Activated CD4-positive, CD25-positive, alpha-beta regulatory T cell treated with anti-CD3 and anti-CD28 coated beads, Interleukin-2, amount 50 U/mL, for 24 hours (primary cell): ENCODE measurements at places on chromosomes 7 and 10.

DNA sequence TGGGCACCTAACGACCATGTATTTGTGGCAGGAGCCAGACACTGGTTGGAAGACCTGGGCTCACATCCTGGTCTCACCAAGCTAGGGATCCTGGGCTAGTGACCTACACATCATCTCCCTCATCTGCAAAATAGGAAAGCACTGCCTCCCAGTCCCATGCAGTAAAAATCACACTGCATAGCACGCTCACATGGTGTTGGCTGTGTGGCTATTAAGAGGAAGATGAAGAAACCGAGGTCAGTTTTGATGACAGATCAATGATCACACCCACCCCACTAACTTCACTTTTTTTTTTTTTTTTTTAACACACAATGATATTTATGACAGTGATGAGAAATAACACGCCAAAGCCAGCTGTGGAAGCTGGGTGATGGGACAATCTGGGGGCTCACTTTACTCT, 146.5 kb downstream of the RNF216 start:
- no peak for ATAC-seq

DNA sequence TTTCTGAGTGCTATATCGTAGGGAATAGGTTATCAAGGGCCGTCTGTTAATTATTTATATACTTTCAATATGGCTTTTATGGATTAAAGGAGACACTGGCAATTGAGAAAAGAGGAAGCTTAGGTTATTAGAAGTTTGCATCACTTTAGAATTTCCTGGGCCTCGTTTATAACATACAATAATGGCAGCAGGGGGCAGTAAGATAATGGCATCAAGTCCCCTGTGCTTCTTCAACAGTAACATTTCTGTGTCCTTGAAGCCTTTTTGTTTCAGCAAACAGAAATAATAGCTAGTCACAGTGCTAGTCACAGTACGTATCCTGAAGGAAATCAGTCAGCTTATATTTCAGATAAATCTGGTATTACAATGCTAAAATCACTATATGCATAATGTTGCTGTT, 41.9 kb downstream of the SPAM1 start:
- ATAC-seq = no peak

DNA sequence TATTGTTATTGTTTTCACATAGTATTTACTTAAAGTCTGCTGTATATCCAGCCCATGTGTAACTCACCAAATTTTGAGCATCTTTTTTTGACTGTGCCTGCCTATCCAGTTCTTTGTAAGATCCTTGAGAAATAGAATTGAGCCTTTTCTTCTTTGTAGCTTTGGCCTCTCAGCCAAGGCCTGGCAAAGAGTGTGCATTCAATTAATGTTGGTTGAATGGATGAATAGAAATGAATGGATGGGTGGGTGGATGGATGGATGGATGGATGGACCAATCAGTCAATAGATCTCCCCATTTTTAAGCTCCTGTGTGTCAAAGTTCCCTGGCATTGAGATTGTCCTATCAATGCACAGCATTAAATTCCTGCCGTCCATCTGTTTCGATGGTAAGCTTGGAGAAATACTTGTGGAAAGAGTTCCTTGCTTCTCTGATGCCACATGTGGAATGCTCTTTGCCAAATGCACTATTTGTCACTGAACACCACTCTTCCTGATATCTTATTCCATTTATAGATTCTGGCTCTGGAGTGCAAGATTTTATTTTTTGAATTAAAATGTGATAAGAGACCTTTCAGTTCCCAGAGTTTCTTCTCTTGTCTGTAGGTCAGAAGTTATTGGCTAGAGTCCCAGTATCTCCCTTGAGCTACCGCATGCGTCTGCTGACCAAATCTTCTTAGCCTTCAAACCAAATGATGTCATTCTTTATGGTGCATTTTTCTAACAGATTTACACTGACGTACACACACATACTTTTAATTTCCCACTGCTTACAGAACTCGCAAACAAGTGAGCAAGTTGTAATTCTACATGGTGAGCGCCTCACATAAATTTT, 20.7 kb upstream of the ADRB1 start:
- ATAC-seq = no peak

DNA sequence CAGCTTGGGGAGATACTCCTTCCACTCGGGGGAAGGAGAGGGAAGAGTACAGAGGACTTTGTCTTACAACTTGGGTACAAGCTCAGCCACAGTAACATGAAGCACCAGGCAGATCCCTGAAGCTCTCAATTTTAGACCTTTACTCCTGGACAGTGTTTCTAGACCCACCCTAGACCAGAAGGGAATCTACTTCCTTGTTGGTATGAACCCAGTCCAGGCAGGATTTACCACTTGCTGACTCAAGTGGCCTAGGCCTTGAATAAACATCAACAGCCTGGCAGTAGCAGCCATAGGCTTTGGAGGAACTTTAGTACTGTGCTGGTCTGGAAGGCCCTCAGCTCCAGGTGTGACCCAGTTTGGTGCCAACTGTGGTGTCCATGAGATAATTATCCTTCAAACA, 173.1 kb downstream of the ADRA2A start:
- ATAC-seq = no peak

DNA sequence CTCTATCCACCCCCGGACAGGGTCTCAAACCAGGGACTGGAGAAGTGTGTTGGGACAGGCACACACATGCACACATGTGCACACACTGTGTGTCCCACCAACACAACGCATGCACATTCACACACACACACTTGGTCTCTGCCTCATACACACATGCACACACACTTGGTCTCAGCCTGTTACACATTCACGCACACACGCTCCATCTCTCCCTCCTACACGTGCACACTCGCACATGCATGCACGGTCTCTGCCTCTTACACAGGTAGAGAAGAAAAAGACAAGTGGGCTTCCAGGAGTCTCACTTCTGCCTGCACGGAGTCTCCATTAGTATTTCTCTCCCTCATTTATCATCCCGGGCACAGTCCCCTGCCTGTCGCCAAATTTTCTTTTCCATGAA, 171.2 kb downstream of the EBF3 start:
- ATAC-seq = no peak

- no peak for ATAC-seq
Measured at GRCh38 chr10:80015911-80016830, 62.3 kb upstream of the TMEM254 start.

- ATAC-seq = no peak
Measured at GRCh38 chr10:50456719-50457118, 167.0 kb downstream of the SGMS1 start.

DNA sequence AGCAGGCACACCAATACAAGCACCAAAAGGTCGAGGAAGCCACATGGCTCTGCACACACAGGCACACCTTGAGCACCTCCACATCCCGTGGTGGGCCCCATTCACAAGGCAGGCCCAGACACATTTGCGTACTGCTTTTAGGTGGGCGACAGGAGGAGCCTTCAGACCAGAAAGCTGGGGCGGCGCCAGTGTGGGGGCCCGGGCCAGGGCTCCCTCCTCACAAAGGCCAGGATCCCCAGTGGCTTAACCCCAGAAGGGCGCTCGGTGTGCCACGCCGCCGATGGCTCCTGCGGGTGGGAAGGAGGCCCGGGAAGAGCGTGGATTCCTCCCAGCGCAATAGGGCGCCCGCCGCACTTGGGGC, 2.8 kb upstream of the SMARCD3 start:
- no peak for ATAC-seq

- ATAC-seq = no peak
Measured at GRCh38 chr10:75028748-75029147, 82.7 kb upstream of the SAMD8 start.

GRCh38 chr10:17479822-17480221, 25.4 kb upstream of the ST8SIA6 start:
- no peak for ATAC-seq

- no peak for ATAC-seq
Measured at GRCh38 chr7:83983606-83984005, 211.0 kb downstream of the SEMA3A start.

DNA sequence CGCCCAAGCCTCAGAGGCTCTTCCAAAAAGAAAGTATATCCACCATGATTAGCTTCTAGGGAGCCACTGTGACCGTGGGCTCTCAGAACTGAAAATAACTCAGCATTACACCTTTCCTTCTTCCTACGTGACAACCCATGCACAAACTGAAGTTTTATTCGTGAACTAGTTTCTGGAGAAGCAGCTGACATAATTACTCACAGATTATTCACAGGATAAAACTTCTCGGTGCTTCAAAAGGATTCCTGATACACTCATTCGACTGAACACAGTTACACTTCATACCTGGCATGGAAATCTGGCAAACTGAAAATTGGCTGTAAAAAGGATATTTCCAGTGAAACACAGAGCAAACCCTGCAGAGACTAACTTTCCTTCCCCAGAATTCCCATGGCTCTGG, 139.2 kb upstream of the PTER start:
- ATAC-seq = no peak
